ENCODE measurements at places on chromosomes 5 and 9. TPM values are rescaled to one million over a fixed set of nuclear protein-coding genes. Genes with fewer than 3 reads are reported as not detected.
A peak's percentile ranks its signal among the peaks of the same experiment; 100 is the strongest.

Gene GALNT12
- 0.54 TPM for total RNA-seq

Gene AK8
- total RNA-seq: 0.92 TPM

DNA sequence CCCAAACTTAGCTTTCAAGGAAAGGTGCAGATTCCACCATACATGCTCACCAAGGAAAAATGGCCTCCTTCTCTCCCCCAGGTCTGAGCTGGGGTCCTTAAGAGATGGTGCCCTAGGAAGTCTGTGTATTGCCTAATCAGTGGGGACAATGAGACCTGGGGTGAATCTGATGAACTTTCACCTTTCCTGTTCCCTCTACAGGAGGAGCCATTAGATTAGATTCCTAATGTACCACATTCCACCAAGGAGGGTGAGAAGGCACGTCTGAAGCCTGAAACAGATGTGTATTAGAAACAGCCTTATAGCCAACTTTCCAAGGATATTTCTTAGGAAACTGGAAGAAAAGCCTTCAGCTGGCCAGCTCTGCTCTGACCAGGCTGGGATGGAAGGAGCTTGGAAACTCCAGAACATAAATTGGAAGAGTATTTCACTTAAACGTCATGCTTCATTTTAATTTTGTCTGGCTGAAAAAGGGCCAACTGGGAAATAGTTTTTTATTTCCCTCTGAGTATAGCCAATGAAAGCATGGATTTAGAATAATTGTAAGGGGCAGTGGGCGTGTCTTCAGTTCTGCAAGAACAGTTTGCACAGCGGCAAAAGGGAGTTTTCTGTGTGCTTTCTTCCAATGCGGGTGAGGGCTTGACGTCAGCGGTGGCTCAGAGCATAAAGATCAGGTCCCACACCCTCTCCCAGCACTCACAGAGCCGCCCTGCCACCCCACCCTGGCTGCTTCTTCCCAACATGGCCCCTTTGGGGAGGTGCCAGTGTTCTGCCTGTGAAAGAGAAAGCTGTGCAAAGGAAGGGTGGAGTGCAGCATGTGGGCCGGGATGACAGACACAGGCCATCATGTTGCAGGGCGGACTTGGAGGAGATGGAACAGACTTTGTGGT, 210.9 kb downstream of the ESM1 start:
- no peaks in the 10 kb centered on the region for H3K27me3 ChIP-seq
- H3K4me3 ChIP-seq: no peak overlapping the region
- H3K27ac ChIP-seq: no peak overlapping the region
- no peaks in the 10 kb centered on the region for H3K4me1 ChIP-seq

Gene NR4A3
- 6.4 TPM for total RNA-seq

Gene TLR4
- not detected for total RNA-seq

Gene SUSD1
- 14.9 TPM for total RNA-seq

DNA sequence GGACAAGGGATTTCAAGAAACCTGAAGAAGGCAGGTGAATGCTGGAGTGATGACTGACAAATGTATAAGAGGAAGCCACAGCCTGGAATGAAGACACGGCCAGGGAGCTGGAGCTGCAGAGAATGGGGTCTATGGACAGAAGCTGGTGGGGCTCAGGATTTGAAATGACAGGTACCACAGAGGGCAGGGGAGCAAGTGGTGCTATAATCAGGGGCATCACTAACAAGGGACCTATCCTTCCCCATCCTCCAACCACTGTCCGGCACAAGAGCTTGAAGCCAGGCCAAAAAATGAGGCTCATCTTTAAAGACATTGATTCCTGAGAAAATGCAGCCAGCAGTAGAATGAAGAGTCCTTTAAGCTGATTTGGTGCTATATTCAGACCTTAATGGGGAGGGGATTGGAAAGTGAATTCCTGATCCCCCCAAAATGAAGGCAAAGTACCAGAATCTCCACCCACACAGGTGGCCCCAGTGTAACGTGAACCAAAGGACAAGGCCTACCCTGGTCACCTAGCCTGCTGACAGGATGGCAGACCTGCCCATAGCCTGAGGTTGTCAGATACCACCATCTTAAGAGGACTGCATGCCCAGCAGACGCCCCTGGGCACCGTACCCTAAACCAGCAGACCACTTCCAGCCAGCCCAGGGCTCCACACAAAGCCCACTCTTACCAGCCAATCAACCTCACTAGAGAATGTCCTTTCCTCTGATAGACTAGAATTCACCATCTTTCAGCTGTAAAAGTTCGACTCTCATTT, 109.2 kb downstream of the SAXO1 start:
- H3K27me3 ChIP-seq: no peaks in the 10 kb centered on the region
- no peak overlapping the region for H3K27ac ChIP-seq
- H3K36me3 ChIP-seq: no peaks in the 10 kb centered on the region
- H3K4me3 ChIP-seq: no peak overlapping the region
- H3K4me1 ChIP-seq: no peaks in the 10 kb centered on the region

DNA sequence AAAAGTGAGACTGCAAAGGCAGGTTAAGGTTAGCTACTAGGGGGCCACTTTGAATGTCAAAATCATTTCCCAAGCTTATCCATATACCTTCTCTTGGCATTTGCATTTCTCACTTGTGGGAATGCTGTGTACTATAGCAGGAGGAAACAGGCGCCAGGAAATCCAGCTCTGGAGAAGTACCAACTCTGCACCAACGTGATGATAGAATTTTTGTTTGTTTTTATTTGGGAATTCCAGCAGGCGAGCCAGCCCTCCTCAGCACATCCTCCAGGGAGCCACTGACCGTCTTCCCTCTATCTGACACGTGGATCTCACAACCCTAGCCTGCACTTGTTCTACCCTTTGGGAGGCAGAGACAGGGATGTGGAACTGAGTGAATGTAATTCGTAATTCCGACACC, 318.0 kb downstream of the ACTL7B start:
- no peaks in the 10 kb centered on the region for H3K27me3 ChIP-seq
- no peak overlapping the region for H3K27ac ChIP-seq
- H3K4me1 ChIP-seq: no peaks in the 10 kb centered on the region
- H3K4me3 ChIP-seq: no peak overlapping the region
- H3K36me3 ChIP-seq: no peaks in the 10 kb centered on the region

Gene MYORG
- 7.8 TPM for total RNA-seq

Gene CTXN3
- not detected for total RNA-seq

GRCh38 chr9:6123416-6123815, 92.2 kb upstream of the IL33 start:
- H3K27ac ChIP-seq: no peak overlapping the region
- H3K36me3 ChIP-seq: no peaks in the 10 kb centered on the region
- no peak overlapping the region for H3K4me3 ChIP-seq
- no peak for DNase-seq

DNA sequence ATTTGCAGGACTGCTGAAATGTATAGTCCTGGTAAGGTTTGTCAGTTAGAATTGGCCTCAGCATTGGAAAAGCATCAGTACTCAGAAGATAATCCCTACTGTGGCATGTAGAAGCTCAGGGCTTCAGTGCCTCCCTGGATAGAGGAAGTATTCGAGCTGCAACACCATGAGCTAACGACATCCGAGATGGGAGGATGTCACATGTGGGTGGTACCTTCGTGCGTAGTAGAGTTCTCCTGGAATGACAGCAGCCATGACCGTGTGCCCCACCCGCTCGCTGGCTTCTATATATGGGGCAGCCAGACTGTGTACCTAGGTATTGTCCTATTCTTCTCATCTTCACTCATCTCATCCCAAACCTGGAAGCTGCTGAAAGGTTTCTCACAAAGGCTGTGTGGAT, 345.8 kb upstream of the KLF9 start:
- H3K27ac ChIP-seq: no peak overlapping the region
- H3K27me3 ChIP-seq: no peaks in the 10 kb centered on the region
- no peak for DNase-seq
- no peak overlapping the region for H3K4me3 ChIP-seq
- H3K36me3 ChIP-seq: no peaks in the 10 kb centered on the region

GRCh38 chr5:89097103-89097502, 214.1 kb upstream of the MEF2C start:
- no peaks in the 10 kb centered on the region for H3K36me3 ChIP-seq
- H3K27ac ChIP-seq: no peak overlapping the region
- H3K27me3 ChIP-seq: no peaks in the 10 kb centered on the region
- H3K4me1 ChIP-seq: no peaks in the 10 kb centered on the region
- no peak for DNase-seq
- H3K4me3 ChIP-seq: no peak overlapping the region

DNA sequence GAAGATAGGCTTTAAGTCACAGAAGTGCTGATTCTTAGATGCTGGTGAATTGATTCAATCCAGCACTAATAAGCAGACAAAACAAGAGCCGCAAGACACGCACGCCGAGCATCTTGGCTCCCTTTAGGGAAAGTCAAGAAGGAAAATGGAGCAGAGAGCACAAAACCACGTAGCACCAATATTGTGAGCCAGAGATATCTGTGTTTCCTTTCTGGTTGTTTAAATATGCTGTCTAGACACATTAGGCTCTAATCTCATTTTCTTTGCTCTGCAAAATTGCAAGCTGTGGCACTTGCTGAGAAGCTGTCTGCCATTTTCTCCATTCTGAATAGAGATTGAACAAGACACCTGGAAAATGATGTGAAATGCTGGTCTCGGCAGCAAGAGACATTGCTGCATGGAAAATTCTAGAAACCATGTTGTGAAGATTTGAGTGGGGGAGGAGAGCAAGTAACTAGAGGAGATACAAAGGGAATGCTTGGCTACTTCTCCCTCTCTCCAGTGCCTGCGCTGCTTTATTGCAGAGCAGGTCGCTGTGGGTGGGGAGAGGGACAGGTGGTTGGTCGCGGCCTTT, 336.3 kb downstream of the MED10 start:
- no peak overlapping the region for H3K4me3 ChIP-seq
- H3K4me1 ChIP-seq: no peaks in the 10 kb centered on the region
- no peaks in the 10 kb centered on the region for H3K27me3 ChIP-seq
- H3K36me3 ChIP-seq: no peaks in the 10 kb centered on the region

Gene PDLIM4
- 8.9 TPM for total RNA-seq

DNA sequence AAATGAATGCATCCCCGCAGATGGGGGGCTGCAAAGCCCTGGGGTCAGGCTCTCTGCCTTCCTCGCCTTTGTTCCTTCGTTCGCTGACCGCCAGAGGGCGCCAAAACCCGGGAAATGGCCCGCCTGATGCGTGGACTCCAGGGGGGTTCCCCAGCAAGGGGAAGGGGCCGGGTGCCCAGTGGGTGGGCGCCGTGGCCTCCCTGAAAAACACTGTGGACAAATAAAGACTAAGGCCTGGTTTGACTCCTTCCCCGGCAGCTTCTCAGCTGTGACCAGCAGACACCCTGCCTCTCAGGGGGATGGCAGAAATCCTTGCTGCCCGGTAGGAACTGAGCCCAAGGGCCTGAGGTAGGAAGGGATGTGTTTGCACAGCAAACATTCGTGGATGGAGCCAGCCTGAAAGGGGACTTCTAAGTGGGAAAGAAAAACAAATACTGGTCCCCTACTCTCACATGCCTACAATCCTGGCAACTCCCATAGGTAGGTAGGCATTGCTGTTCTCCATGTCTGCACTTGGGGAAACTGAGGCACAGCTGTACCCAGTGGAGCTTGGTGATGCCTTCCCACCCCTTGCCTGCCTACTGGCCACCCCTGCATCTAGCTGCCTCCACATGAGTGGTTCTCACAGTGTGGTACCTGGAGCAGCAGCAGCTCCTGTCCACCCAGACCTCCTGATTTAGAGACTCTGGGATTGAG, 57.7 kb downstream of the DUSP1 start:
- H3K4me3 ChIP-seq: no peak overlapping the region
- no peaks in the 10 kb centered on the region for H3K27me3 ChIP-seq
- H3K36me3 ChIP-seq: no peaks in the 10 kb centered on the region
- H3K4me1 ChIP-seq: peaks cover 3% of the 10 kb centered on the region

DNA sequence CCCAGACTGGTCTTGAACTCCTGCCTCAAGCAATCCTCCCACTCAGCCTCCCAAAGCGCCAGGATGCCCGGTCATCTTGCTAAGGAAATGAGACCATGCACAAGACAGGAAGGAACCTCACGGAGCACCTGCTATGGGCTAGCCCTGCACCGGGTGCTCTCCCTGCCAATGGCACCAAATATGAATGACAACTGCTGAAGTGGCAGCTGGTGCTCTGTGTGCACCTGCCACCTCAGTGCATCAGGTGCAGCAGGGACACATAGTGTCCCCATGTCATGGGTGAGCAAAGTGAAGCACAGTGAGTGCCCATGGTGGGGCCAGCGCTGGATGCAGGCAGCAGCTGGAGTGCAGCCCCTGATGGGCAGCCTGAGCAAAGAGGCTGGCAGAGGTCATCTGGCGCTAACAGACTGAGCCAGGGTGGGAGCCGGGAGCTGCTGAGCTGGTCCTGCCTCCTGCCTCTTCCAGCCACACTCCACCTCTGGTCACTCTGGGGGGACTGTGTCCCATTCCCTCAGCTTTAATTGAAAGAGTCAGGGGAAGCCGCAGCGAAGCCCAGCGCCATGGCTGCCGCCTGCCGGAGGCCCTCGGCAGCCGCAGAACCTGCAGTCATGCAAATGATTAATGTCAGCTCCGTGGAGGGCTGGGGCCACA, 46.4 kb downstream of the BARX1 start:
- no peak overlapping the region for H3K4me3 ChIP-seq
- DNase-seq: peak; percentile 21
- no peaks in the 10 kb centered on the region for H3K36me3 ChIP-seq
- H3K27me3 ChIP-seq: no peaks in the 10 kb centered on the region
- H3K4me1 ChIP-seq: no peaks in the 10 kb centered on the region
- no peak overlapping the region for H3K27ac ChIP-seq

DNA sequence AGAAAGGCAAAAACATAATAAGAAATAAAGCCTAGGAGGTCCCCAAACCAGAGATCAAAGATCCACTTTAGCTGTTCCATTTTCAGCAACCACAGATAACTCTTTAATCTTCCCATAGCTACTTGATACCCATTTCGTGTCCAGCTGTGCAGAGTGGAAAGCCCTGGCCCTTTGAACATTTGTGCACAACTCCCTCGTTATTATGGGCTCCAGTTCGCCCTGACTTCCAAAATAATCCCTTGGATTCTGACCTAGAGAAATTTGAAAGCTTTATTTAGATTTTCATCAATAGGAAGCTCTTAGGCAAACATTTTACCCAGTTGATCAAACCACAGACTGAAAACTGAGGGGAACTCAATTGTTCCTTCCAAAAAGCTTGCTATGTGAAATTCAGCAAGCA, 4.8 kb downstream of the MYOT start:
- H3K27me3 ChIP-seq: peaks cover 11% of the 10 kb centered on the region
- H3K4me1 ChIP-seq: no peaks in the 10 kb centered on the region
- no peak for DNase-seq
- no peaks in the 10 kb centered on the region for H3K36me3 ChIP-seq
- H3K27ac ChIP-seq: no peak overlapping the region

Gene AUH
- 12.3 TPM for total RNA-seq

- H3K4me3 ChIP-seq: peak overlapping the region; percentile 71
- DNase-seq: peak; percentile 29
- H3K36me3 ChIP-seq: peaks cover 6% of the 10 kb centered on the region
- H3K4me1 ChIP-seq: peaks cover 7% of the 10 kb centered on the region
Observed at GRCh38 chr9:100352201-100352726, 478 bp downstream of the TEX10 start.

GRCh38 chr5:118466418-118466817, 521.9 kb downstream of the DTWD2 start:
- H3K4me3 ChIP-seq: no peak overlapping the region
- H3K27me3 ChIP-seq: no peaks in the 10 kb centered on the region
- peak; percentile 3 for DNase-seq

GRCh38 chr9:100730086-100730485, 152.2 kb downstream of the CAVIN4 start:
- no peaks in the 10 kb centered on the region for H3K36me3 ChIP-seq
- peaks cover 14% of the 10 kb centered on the region for H3K27me3 ChIP-seq
- H3K4me3 ChIP-seq: no peak overlapping the region
